CD4-positive, alpha-beta T cell treated with Interleukin-17A for 4 hours (primary cell): ENCODE measurements at places on chromosomes 16 and 17.

DNA sequence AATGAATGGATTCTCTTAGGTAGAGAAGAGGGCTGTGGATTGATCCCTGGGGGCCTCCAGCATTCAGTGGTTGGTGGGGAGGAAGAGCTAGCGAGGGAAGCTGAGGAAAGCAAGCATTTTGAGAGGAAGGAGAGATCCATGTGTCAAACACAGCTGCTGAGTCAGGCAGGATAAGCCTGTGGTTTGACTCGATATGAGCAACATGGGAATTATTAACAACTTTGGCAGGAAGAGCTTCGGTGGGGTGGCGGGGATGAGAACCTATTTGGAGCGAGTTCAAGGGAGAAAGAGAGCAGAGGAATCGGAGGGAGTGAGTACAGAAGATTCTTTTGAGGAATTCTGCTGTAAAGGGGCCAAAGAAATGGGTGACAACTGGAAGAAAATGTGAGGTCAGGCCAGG lies 59.5 kb upstream of the CDC42EP4 start:
- DNase-seq, result no peak

- DNase-seq, result no peak
Observed at GRCh38 chr16:73076324-73076810, 28.4 kb upstream of the ZFHX3 start.

DNA sequence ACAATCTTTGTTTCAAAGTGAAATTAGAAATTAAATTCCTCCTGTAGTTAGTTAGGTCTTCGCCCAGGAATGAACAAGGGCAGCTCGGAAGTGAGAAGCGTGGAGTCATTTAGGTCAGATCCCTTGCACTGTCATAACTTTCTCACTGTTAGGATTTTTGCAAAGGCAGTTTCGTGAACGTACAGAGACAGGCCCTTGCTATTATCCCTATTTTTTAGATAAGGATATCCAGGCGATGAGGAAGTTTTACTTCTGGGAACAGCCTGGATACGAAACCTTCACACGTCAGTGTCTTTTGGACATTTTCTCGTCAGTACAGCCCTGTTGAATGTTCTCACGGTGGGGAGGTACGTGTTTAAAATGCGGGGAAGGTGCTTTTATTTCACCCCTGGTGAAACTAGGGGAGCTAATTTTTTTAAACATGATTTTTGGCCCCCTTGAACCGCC lies 318 bp upstream of the RBL2 start:
- DNase-seq, result no peak

GRCh38 chr16:4334724-4335495 lies 16.2 kb downstream of the PAM16 start:
- no peak for DNase-seq

- DNase-seq, result no peak
Observed at GRCh38 chr16:28585674-28586073, 11.2 kb downstream of the SULT1A2 start.

GRCh38 chr17:43309505-43310332 lies 75.9 kb upstream of the RNU2-1 start:
- DNase-seq, result no peak

DNA sequence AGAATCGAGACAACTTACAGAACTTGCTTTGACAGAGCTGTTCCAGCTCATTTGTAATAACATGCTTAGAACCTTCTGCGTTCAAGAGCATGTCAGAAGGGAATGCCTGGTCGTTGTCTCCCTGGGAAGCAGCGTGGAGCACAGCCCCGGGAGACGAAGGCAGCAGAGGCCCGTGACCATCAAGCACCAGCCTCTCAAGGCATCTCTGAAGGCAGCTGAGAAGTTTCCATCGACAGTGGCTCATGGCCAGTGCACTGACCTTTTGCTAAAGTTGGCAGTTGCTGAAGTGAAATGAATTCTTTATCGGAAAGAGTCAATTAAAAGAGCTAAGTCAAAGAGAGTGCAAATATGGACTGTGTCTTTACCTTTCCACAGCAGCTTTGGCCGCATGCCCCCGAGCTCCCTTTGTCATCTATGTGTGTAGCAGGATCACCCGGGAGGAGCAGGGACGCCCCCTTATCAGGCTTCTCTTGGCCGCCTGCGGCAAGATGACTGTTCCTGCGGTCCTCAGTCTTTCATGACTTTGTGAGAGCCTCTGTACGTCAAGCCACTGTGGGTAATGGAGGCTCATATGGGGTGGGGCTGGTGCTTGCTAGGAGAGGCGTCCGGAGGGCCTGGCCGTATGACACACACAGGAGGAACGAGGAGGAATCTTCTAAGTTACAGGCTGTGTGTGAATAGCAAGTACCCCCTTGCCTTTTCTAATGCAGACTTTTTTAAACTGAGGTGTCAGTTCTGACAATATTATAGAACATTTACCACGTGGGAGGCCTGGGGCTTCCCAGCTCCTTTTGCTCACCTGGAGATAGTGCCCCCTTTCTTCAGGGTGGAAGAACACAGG lies 54.2 kb downstream of the LDHD start:
- no peak for DNase-seq

- no peak for DNase-seq
Observed at GRCh38 chr16:50386774-50387173, 18.0 kb upstream of the BRD7 start.

- no peak for DNase-seq
Observed at GRCh38 chr16:29860218-29860617, 2.8 kb downstream of the CDIPT start.

DNA sequence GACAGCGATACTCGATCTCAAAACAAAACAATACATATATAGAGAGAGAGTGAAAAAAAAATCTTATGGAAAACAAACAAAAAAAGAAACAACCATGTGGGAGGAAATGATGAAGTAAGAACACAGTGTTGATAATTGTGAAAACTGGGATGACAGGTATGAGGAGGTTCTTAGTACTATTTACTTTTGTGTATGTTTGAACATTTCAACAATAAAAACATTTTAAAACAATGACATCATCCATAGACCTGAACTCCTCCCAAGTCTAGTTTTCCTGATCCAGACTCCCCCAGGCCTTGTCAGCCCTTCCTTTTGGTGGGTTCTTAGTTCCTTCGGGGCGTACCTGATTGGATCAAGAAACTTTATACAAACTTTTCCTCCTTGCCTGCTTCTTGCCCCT lies 51.7 kb downstream of the CCDC42 start:
- no peak for DNase-seq

DNA sequence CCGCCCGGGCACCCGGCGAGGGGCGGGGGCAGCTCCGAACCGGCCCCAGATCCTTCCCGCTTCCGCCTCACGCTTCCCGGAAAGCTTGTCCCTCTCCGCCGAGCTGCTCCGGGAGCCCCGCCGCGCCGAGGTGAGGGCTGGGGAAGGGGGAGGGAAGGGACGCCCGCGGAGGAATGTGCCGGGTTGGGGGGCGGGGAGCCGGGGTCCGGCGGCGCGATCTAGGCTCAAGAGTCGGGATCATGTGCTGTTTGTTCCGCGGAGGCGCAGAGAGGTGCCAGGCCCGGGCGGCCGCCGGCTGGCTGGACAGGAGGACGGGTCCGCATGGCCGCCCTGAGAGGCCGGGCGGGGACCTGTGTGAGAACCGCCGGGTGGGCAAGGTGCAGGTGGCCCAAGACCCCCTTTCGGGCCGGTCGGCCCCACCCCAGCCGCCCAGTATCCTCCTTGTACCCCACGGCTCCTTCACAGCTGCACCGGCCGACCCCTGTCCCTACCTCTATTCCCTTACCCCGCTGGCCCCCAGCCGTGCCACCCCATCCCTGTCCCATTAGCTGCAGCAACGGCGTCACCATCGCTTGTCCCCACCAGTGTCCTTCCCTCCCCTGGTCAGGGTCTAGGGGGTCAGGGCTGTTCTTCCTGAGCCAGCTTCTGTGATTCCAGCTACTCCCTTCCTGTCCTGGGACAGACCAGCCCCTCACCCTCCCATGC lies 429 bp downstream of the KIF1C start:
- DNase-seq, result no peak

DNA sequence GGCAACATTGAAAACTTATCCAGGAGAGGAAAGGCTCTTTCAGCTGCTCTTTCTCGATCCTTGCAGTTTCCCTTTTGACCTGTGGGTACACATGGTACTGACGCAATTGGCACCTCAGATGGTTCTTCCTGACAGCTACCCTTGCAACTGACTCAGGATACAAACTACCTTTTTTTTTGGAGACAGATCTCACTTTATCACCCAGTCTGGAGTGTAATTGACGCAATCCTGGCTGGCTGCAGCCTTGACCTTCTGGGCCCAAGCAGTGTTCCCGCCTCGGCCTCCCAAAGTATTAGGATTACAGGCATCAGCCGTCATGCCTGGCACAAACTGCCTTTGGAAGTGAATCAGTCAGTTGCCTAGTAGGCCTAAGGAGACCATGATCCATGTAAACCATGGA lies 607.2 kb downstream of the WWOX start:
- no peak for DNase-seq

- no peak for DNase-seq
Observed at GRCh38 chr16:85943711-85944110, 44.7 kb downstream of the IRF8 start.

DNA sequence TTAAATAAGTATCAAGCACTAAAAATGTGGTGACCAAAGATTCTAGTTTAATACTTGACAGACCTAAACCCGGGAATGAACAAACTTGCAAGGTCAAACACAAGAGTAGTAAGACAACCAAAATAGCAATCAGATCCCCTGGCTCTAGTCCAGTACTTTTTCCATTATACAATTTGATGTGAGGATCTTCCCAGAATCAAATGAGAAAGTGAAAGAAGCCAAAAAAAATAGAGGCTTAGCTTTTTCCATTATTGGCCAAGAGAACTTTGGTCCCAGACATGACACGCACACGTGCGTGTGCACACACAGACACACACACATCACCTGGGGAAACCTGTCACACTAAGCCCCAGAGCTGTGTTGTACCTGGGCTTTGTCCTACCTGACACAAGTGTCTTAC lies 300.6 kb upstream of the CDH5 start:
- no peak for DNase-seq

GRCh38 chr17:47305302-47305923 lies 18.3 kb upstream of the EFCAB13 start:
- DNase-seq, result no peak

- no peak for DNase-seq
Observed at GRCh38 chr17:78479369-78479768, 97.8 kb downstream of the DNAH17 start.

GRCh38 chr16:1290063-1290501 lies 19.4 kb upstream of the UBE2I start:
- no peak for DNase-seq

DNA sequence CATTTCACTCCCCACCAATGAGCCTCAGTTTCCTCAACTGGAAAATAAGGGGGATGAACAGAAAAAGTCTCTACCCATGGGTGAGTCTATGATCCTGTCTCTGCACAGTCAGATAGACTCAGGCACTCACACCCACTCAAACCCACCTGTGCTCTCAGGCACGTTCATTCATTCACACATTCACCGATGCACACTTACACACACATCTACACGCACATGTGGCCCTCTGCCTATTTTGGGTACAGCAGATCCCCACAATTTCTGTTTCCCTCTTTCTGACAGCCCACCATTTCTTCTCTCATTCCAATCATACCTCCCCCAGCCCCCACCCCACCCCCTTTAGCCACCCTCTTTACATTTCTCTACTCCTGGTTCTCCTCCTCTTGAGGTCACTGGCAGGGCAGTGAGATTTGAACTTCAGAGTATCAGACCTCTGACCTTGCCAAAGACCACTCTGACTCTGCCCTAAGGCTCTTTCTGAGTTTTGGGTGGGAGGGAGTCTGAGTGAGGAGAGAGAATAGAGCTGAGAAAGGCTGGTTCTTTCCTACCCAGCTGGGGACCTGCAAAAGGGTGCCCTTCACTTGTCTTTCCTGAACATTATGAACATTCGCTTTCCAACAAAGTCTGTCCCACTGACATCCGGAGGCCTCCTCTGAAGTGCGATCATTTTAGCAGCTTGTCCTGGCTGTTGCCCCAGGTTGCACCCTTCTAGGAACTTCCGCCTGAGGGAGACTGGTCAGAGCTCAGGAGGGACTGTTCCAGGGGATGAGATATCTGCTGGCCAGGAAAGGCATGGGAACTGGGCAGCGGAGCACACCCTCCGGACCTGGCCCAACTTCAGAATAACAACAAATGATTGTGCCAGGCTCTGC lies 10.1 kb upstream of the COL1A1 start:
- DNase-seq, result no peak

GRCh38 chr17:72950242-72950931 lies 142.1 kb downstream of the SLC39A11 start:
- no peak for DNase-seq

- DNase-seq, result no peak
Observed at GRCh38 chr17:17677299-17678040, 3.8 kb upstream of the RAI1 start.

DNA sequence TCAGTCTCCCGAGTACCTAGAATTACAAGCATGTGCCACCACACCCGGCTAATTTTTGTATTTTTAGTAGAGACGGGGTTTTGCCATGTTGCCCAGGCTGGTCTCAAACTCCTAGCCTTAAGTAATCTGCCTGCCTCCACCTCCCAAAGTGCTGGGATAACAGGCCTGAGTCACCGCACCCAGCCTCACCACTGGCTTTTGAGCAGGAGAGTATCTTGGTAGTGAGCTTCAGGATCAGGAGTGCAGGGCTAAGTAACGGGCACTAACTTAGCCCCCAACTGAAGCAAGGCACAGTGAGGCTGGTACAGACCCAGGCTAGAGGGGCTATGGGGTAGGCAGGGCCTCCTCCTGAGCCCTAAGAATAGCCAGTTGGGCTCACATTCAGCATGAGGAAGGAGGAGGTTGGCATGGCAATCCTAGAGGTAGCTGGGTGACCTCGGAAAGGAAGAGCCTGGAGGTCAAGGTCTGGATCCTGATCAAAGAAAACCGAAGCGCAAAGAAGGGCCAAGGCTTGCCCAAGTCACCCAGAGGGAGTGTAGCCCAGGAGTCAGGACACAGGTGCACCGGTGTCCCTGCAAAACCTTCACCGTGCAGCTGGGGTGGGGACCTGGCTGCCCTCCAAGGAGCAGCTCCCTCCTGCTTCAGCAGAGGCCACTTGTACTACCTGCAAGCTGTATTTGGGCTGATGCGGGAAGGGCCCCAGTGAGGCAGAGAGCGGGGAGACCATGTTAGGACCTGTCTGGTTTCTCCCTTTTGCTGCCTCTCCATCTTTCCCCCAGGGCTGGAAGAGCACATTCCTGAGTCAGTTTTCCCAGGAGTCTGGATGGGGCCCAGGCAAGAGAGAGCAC lies 1.3 kb upstream of the ADGRG5 start:
- no peak for DNase-seq

GRCh38 chr17:62941358-62941991 lies 24.6 kb upstream of the TANC2 start:
- no peak for DNase-seq

- no peak for DNase-seq
Observed at GRCh38 chr16:49799172-49799571, 56.7 kb downstream of the ZNF423 start.
